ENCODE measurements at places on chromosomes 12 and 14. TPM values are rescaled to one million over a fixed set of nuclear protein-coding genes. Genes with fewer than 3 reads are reported as not detected.

Gene C12orf43
- 14.1 TPM for total RNA-seq

Gene CARMIL3
- 0.64 TPM for total RNA-seq

Gene KRT79
- not detected for total RNA-seq

Gene A2M
- total RNA-seq: 566 TPM

Gene CCDC175
- not detected for total RNA-seq

Gene OR6C74
- total RNA-seq: not detected

Gene INHBC
- not detected for total RNA-seq

Gene KIF26A
- total RNA-seq: 1.2 TPM

Gene HOXC11
- not detected for total RNA-seq

Gene DAO
- not detected for total RNA-seq

Gene TMEM119
- total RNA-seq: 42.8 TPM

Gene TAS2R7
- total RNA-seq: not detected

Gene GALNT6
- total RNA-seq: 49.0 TPM
